ENCODE measurements at places on chromosomes 1 and 21.

DNA sequence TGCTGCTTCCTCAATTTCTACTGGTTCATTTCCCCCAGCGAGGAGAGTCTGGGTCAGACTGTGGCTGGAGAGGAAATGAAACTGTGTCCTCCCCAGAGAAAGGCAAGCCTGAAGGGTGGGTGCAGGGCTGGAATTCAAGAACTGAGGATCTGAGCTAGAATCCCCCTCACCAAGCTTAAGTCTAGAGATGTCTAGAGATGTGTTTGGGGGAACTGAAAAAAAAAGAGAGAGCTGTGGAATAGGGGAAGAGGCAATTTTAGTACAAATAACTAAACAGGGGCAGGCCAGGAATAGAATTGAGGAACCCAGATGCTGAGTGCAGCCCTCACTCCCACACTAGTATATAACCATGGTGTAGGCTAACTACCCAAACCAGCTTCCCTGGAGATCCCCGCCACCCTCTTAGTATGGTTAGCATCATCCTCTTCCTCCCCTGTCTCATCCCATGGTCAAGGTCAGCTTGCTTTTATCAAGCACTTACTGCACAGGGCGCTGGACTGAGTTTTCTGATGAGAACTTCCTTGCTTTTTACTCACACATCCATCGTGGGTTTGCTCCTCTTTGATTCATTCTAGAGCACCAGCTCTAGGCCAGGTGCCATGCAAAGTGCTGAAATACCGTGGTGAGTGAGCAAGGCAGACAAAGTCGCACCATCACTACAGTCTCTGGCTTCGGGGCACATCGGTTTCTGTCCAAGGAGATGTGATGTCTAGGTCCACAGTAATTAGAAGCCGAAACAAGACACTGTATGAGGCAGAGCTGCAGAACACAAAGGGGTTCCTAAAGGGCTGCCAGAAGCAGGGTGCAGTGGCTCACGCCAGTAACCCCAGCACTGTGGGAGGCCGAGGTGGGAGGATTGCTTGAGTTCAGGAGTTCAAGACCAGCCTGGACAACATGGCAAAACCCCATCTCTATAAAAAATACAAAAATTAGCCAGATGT lies 112.9 kb upstream of the IPO9 start:
- no peak for DNase-seq

- DNase-seq = peak; percentile 88
Observed at GRCh38 chr1:203906932-203907331, 45.5 kb downstream of the SNRPE start.

DNA sequence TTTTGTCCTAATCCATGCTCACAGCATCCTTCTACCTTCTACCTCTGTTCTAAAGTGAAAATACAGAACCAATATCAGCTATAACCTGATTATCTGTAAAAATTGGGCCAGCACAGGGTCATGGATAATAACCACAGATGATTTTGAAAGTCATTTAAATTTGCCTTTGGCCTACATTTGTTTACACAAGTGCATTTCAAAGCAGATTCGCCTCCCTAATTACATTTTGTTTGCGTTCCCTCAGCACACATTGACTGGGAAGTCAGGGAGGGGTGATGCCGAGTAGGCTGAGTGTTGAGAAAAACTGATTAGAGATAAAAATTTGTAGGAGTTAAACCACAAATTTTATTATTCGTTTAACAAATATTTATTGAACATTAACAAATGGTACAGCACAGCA lies 19.2 kb upstream of the RGS8 start:
- no peak for DNase-seq

- DNase-seq = no peak
Observed at GRCh38 chr1:32998997-32999396, 34.4 kb upstream of the RNF19B start.

DNA sequence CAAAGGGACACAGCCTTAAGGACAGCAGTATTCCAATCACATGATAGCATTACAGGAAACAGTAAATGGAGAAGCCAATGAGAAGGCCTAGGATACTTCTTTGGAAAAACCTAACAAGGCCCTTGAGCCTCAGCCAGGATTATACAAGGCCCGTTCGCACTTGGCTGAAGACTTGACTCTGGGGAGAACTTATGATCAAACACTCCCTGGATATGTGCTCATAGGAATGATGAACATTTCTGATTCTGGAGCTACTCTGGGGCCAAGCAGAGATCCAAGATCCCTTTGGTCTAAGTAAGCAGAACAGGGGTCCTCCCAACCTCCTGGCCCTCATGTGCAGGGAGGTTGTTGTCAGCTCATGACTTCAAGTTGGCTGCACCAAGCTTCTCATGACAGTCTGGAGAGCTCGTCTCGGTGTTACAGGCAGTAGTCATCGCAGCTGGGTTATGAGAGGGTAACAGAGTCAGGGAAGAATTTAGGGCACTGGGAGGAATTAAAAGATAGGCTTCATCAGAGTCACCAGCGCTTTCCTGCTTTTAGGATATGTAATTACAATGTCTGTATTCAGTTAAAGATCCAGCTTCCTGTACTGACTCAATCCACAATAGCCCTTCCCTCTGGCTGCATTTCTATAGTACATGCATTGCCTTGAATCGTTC lies 92.5 kb upstream of the IRF2BP2 start:
- no peak for DNase-seq

DNA sequence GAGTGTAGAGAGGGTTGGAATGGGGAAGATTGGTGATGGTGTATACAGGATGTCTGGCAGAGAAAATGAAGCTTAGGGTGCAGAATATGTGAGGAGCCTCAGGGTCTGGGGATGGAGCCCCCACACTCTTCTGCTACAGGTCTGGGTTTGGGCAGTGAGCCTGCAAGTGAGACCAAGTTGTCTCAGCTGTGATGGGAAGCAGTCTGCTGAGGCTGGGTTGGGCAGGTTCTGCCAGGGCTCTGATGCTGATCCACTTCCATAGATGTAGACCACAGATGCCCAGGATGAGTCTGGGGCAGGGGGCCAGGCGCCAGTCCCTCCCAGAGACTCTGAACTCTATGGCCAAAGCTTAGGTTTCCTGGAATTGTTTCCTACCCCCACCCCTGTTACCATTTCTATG lies 516.9 kb downstream of the PTPRU start:
- no peak for DNase-seq

- DNase-seq = no peak
Observed at GRCh38 chr1:14282707-14283106, 315.8 kb upstream of the KAZN start.

- DNase-seq = no peak
Observed at GRCh38 chr1:61083013-61083806, 849 bp downstream of the NFIA start.

- no peak for DNase-seq
Observed at GRCh38 chr1:185535621-185536020, 198.6 kb upstream of the HMCN1 start.

GRCh38 chr1:182608845-182609610 lies 4.8 kb upstream of the RGS16 start:
- DNase-seq = peak; percentile 38

GRCh38 chr1:16215882-16216753 lies 3.7 kb upstream of the ARHGEF19 start:
- DNase-seq = peak; percentile 78

DNA sequence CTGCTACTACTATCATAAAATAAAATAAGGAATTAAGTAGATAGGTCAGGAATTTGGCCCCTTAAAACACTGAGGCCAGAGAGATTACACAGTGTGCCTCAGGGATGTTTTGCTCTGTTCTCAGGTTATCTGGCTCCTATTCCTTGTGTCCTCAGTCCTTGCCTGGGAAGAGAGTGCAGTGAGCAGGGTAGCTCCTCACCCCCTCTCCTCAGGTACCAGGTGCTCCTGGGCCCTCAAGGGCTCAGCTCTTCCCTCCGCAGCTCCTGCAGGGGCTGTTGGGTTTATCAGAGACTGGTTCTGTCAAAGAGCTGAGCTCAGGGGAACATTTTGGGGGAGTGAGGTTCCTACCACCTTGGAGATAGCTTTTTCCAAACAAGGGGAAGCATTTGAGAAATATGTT lies 20.1 kb upstream of the COQ8A start:
- no peak for DNase-seq

- DNase-seq = peak; percentile 67
Observed at GRCh38 chr1:199029401-199029800, 390.6 kb downstream of the PTPRC start.

GRCh38 chr1:235019471-235019870 lies 109.2 kb downstream of the TOMM20 start:
- no peak for DNase-seq

DNA sequence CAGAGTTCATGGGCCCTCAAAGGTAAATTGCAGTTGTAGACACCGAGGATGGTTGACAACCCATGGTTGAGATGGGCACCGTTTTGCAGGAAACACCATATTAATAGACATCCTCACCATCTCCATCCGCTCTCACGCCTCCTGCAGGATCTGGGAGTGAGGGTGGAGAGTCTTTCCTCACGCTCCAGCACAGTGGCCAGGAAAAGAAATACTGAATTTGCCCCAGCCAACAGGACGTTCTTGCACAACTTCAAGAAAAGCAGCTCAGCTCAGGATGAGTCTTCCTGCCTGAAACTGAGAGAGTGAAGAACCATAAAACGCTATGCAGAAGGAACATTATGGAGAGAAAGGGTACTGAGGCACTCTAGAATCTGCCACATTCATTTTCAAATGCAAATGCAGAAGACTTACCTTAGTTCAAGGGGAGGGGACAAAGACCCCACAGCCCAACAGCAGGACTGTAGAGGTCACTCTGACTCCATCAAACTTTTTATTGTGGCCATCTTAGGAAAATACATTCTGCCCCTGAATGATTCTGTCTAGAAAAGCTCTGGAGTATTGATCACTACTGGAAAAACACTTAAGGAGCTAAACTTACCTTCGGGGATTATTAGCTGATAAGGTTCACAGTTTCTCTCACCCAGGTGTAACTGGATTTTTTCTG lies 9.3 kb downstream of the SLAMF8 start:
- DNase-seq = no peak

DNA sequence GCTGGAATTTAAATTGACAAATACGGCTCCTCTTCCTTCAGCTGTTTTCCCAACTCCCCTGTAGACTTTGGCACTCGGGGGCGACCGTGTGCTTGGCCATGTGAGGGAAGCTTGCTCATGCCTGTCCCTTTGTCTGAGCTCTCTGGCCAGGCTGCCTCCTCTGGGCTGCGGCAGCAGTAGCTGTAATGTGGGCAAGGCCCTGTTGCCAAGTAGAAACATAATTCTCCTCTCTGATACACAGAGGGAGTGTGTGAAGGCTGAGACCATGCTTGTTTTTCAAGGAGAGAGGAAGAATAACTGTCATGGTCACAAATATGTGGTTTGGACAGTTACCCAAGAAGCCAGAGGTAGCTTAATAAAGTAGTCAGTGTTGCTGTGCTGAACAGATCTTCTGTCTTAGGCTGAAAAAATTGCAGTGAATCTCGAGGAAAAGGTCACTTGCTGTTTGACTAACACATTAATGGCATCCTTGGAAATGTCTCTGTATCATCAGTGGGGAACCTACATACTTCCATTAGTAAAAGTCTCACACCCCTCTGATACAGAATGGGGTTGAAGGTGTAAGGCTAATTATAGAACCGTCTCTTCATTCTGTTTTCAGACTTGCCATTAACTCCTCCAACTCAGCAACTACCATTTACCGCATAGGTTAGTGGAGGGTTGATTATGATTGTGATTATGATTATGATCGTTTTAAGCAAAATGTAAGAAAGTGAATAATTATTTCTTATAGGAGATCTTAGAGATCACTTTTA lies 94.6 kb downstream of the TGFB2 start:
- no peak for DNase-seq

- DNase-seq = no peak
Observed at GRCh38 chr21:43988016-43988415, 24.1 kb upstream of the TRAPPC10 start.

GRCh38 chr1:225767634-225768540 lies 9.7 kb upstream of the SRP9 start:
- no peak for DNase-seq

- no peak for DNase-seq
Observed at GRCh38 chr21:31987696-31988095, 114.9 kb downstream of the HUNK start.

DNA sequence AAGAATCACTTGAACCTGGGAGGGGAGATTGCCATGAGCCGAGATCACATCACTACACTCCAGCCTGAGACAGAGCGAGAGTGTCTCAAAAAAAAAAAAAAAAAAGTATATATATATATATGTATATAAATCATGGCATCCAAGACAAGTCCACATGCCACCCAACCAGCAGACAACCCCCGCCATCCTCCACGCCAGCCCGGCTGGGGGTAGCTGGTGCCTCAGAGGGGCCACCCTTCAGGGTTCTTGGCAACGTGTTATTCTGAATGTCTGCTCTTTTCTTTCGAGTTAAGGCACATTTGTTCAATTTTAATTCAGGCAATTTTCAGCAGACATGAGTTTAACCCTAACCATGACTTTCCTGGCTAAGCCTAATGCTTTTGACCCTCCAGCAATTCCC lies 9.7 kb upstream of the TMEM240 start:
- DNase-seq = no peak

GRCh38 chr1:163201906-163202305 lies 810 bp downstream of the RGS5 start:
- DNase-seq = no peak

DNA sequence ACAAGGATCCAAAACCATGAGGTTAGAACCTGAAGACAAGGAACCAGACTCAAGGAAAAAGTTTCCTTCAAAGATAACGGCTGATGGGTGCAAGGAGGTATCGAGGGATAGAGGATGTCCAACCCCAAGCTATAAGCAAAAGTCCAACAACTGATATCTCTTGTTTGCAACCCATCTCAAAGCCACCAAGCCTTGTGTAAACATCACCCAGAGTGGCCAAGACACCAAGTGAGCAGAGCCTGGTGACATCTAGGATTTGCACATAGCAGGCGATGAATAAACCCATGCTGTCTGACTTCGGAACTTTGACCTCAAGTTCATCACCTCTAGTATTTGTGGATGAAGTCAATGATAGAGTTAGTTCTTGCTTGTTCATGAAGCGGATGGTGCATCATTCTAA lies 180.7 kb downstream of the ETS2 start:
- no peak for DNase-seq

- DNase-seq = no peak
Observed at GRCh38 chr1:26541431-26541815, 11.9 kb downstream of the RPS6KA1 start.

DNA sequence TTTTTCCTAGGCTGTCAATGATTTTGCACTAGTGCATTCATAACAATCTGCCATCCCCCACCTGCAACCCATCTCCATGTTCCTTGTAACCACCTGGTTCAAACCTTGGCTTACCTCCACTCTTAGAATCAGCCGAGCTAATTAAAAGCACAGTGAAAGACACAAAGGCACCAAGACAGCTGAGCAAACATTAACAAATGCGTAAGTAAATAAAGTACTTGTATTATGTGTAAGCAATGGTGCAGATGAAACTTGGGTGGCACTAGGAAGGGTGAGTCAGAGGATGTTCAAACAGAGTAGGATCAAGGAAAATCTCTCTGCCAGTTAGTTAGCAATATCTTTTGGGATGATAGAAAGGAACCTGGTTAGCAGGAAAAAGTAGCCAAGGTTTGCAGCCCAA lies 5.1 kb upstream of the FOXJ3 start:
- no peak for DNase-seq

DNA sequence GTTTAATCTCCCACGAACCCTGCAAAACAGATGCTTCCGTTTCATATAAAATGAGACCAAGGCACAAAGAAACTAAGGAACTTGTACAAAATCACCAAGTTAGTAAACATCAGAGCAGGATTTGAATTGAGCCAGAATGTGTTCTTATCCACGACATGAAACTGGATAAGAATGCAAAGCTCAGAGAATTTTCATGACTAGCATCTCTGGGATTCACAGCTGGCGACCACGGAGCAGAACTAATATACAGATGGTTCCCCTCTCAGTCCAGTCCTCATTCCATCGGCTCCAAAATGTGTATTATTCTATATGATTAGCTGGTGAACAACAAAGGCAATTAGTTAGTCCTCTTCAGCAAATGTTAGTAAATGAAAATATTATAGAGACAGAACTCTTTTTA lies 72.3 kb upstream of the ERG start:
- DNase-seq = no peak
